ENCODE measurements at places on chromosomes 11 and 22.

- DNase-seq: no peak
Measured at GRCh38 chr11:14261066-14261465, 97.9 kb downstream of the RRAS2 start.

- no peak for DNase-seq
Measured at GRCh38 chr22:19879246-19879570, 24.5 kb upstream of the GNB1L start.

GRCh38 chr11:12727563-12728211 lies 53.5 kb downstream of the TEAD1 start:
- no peak for DNase-seq

DNA sequence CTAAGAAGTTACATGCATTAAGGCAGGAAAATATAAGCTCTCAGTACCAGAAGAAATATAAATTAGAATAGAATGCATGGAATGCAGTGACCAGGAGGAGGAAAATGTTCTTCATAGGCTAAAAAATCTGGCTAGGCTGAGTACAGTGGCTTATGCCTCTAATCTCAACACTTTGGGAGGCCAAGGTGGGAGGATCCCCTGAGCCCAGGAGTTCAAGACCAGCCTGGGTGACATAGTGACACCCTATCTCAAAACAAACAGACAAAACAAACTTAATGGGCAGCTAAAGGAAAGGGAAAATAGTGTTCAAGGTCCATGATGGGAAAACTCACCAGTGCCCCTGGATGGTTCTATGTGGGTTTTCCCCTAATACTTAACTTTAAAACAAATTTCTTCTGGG lies 78.3 kb upstream of the RASSF10 start:
- DNase-seq: no peak

DNA sequence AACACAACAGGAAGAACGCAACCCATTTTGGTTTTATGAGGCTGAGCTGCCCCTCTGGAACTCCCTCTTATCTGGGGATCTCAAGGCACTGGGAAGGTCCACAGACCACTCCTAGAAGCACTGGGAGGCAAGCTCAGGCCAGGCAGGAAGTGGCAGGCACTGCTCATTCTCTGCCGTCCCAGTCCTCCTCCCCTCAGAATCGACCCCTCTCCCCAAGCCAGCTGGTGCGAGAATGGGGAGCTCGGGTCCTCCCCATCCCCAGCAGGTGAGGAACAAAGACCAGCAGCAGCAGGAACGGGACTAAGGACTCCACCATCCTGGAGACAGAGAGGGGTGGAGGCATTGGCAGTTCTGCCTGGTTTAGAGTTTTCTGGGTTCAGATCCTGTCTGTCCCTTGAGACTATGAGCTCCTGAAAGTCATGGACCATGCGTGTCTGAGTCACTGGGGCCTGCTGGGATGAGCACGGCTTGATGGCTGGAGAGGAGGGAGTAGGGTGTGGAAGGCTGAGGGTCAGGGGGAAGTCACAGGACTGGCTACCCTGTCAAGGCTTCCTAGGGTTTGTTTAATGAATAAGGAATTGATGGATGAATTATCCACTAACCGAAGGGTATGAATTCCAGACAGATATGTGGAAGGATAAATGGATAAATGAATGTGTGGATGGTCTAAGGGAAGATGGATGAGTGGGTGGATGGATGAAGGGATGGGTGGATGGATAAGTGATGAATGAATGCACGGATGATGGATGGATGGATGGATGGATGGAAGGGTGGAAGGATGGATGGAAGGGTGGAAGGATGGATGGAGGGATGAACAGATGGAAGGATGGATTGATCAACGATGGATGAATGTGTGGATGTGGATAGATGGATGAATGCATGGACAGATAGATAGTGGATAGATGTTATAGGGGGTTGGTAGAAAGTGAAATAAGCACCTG lies 6.4 kb downstream of the MYEOV start:
- DNase-seq: no peak

- DNase-seq: no peak
Measured at GRCh38 chr11:95703049-95703448, 86.5 kb downstream of the FAM76B start.

DNA sequence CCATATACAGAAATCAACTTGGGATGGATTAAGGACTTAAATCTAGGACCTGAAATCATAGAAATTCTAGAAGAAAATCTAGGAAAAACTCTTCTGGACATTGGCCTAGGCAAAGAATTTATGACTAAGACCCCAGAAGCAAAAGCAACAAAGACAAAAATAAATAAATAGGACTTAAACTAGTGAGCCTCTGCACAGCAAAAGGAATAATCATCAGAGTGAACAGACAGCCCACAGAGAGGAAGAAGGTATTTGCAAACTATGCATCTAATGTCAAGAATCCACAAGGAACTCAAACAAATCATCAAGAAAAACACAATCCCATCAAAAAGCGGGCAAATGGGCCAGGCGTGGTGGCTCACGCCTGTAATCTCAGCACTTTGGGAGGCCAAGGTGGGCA lies 32.4 kb downstream of the TTC28 start:
- no peak for DNase-seq

DNA sequence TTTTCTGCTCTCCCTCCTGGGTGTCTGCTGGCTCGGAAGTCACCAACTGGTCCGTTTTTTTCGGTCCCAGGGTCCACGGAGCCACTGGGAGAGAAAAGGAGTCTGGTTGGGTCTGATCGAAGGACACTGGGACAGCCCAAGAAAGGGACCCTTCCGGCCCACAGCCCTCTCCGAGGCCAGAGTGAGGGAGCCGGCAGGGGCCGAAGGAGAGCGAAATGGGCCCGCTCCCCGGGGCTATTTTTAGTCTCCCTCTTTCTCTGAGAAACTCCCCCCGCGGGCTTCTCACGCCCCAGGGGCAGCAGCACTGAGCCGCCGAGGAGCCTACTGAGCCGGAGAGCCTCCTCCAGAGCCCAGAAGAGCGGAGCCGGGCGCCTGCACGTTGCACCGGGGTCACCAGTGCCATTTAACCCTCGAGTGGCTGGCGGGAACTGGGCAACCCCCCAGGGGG lies 1.9 kb downstream of the ESAM start:
- DNase-seq: no peak

DNA sequence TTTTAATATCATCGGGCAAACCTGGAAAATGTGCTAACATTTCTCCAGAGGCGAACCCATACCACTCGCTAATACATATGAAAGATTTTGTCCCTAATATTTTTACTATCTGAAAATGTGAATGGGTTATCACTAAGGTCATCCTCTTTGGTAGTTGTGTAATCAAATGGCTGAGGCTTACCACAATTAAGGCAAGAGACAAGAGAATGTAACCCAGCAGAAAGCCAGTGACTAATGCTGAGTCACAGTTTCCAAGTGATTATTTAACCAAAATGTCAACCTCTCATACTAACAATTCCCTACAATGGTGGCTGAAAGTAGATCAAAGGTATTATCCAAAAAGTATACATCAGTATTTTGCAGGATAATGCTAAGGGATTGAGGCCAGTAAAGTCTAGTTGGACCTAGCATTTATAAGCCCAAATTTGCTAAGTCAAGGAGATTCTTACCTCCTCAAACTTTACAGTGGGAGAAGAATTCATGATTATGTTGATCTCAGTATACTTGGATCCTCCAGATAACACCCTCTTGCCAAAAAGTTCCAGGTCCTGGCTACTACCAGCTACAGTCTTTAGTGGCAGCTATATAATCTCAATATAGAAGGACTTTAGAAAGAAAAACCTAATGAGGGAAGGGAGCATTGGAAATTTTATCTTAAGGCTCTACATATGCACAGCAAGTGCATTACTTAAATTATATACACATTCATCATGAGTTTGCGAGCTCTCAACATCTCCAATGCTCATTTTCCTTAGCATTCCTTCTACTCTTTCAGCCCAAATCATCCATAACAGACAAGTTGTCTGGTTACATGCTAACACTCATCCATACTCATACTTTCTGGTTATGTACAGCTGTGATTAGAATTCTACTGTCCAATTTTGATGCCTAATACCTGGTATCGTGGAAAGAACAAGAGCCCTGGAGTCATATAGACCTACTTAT lies 25.4 kb downstream of the SIK3 start:
- no peak for DNase-seq

DNA sequence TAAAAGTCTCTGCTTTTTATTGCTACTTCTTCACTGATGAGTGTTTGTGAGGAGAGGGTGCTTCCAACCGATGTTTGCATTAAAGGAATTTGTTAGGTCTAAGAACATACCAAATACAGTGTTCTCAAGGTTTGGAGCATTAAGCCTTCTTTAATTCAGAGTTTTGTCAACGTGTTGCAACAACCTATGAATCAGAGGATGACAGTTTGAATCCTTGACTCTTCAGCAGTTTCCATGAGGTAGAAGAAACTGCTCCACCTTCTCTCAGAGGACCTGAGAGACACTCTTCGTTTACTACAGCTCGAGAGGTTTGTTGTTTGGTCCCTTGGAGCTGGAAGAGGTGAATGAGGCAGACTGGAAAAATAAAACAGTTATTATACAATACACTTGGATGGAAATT lies 55.7 kb downstream of the NCAM1 start:
- DNase-seq: no peak

GRCh38 chr11:71420455-71421241 lies 27.5 kb downstream of the DHCR7 start:
- no peak for DNase-seq

- DNase-seq: no peak
Measured at GRCh38 chr11:121478895-121479697, 26.3 kb upstream of the SORL1-AS1 start.

DNA sequence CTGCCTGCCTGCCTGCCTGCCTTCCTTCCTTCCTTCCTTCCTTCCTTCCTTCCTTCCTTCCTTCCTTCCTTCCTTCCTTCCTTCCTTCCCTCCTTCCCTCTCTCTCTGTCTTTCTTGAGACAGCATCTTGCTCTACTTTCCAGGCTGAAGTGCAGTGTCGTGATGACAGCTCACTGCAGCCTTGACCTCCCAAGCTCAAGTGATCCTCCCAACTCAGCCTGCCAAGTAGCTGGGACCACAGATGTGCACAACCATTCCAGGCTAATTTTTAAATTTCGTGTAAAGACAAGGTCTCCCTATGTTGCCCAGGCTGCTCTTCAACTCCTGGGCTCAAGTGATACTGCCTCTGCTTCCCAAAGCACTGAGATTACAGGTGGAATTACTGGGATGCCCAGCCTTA lies 328.2 kb upstream of the SORL1-AS1 start:
- no peak for DNase-seq

DNA sequence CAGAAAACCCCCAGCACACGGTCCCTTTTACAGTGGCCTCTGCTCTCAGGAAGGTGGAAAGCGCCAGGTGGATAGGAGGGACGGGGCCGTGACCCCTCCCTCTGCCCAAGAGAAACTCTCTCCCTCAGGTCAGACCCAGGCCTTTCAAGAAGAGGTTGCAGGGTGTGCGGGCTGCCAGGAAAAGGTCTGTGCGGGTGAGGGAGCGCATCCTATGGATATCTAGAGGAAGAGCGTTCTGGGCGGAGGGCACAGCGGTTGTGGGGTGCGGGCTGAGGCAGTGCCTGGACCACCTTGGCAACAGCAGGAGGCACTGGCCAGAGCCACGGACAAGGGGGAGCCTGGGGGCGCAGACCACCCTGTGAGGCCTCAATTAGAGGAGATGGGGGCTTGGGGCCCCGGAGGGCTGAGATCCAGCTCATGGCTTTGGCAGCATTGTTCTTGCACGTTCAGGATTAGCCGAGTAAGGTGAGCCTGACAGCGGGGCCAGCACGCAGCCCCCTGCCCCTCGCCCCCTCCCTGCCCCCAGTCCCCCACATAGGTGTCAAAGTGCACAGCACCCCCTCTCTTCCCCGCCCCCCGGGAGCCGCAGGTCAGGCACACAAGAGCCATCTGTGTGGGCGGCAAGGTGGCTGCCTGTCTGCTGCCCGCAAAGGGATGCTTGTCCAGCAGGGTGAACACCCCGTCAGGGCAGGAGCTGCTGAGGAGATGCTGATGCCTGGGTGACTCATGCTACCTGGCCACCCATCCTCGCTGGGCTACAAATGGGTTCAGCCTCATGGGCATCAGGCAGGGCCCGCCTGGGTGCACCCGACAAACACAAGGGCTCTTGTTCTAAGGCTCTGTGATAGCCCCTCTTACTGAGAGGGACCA lies 92.8 kb upstream of the KCNQ1OT1 start:
- DNase-seq: no peak
